ENCODE measurements at places on chromosomes 4 and X. TPM values are rescaled to one million over a fixed set of nuclear protein-coding genes. Genes with fewer than 3 reads are reported as not detected.
A peak's percentile ranks its signal among the peaks of the same experiment; 100 is the strongest.

DNA sequence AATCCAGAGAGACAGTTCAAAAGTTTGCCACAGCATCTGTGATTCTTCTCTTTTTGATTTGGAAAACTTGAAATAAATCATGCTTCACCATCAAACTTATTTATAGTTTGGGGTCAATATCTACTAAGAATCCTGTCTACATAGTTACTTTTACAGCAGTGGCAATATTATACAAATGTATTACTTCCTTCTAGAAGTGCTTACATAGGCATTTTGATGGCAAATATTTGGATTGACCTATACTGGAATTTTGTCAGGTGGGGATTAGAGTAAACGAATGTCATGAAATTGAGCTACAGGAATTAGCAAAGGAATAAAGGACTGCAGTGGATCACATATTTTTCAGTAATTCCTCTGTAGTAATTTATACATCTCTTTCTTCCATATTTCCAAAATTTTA, 1885.5 kb upstream of the ADGRL3 start:
- no peaks in the 10 kb centered on the region for H3K27me3 ChIP-seq
- no peak overlapping the region for H3K27ac ChIP-seq
- H3K4me1 ChIP-seq = no peaks in the 10 kb centered on the region
- no peak overlapping the region for H3K4me3 ChIP-seq

- no peak overlapping the region for H3K4me3 ChIP-seq
These were observed 1492.7 kb upstream of the IGFBP7 start for GRCh38 chr4:58602731-58603359.

DNA sequence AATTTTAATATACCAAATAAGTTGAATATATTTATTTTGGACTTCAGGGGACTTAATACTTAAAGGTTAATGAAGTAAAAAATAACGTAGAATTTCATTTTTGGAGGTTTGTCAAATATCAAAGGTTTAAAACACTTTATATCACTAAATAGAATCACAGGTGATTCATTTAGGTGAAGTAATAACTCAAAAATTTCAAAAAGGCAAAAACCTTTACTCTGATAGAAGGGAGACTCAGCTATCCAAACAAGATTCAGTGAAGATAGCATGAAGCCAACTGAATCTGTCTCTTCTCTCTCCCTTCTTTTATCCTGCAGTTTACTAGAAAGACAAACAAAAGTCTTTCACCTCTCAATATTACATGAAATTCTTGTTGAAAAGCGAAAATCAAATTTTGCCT, 110.2 kb upstream of the CYSLTR1 start:
- no peak for DNase-seq
- no peaks in the 10 kb centered on the region for H3K4me1 ChIP-seq
- no peak overlapping the region for H3K4me3 ChIP-seq
- no peaks in the 10 kb centered on the region for H3K27me3 ChIP-seq
- no peak overlapping the region for H3K27ac ChIP-seq

DNA sequence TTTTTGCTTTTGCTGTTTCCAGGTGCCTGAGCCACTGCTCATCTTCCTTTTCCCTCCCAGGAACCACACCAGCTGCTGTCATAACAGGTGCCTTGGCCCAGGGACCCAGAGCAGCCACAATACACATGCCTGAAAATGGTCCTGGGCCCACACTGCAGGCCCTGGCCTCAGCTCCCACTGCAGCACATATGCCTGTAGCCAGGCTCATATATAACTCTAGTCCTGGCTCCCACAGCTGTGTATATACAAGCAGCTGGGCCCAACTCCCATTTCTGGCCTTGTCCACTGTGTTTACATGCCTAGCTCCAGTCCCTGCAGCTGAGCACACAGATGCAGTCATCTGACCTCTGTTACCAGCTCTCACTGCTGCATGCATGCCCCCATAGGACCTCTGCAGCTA, 930.5 kb downstream of the ADGRL3 start:
- H3K27me3 ChIP-seq = no peaks in the 10 kb centered on the region
- no peak overlapping the region for H3K27ac ChIP-seq
- H3K36me3 ChIP-seq = no peaks in the 10 kb centered on the region
- H3K4me1 ChIP-seq = peaks cover 16% of the 10 kb centered on the region

GRCh38 chrX:143648705-143649104, 12.8 kb upstream of the SLITRK4 start:
- no peaks in the 10 kb centered on the region for H3K27me3 ChIP-seq
- no peak overlapping the region for H3K27ac ChIP-seq
- DNase-seq = no peak
- H3K4me1 ChIP-seq = no peaks in the 10 kb centered on the region
- H3K4me3 ChIP-seq = no peak overlapping the region

DNA sequence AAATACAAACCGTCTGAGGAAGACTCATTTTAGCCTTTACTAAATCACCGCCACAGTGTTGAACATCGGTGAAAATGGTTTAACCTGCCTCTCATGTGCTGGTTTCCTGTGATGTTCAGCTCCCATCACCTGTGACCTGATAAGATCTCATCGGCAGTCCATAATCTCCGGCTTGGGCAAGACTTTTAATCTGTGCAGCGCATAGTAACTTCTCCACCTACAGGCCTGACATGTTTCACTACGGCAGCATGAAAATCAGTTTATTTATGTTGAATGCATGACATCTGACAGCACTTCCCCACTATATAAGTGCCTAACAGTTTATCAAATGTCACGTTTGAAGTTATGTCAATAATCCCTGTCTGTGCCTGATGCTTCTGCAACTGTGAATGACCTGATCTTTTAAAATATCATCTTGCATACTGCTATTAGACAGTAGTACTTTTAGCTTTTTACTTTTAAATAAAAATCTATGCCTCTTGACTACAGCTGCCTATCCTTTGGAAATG, 1919.8 kb upstream of the AGA start:
- no peak for DNase-seq
- H3K27me3 ChIP-seq = no peaks in the 10 kb centered on the region
- no peak overlapping the region for H3K4me3 ChIP-seq
- H3K4me1 ChIP-seq = no peaks in the 10 kb centered on the region
- no peak overlapping the region for H3K27ac ChIP-seq
- H3K36me3 ChIP-seq = no peaks in the 10 kb centered on the region

FAM184B gene
- total RNA-seq = not detected

GRCh38 chr4:13162886-13163285, 321.3 kb downstream of the RAB28 start:
- H3K27me3 ChIP-seq = no peaks in the 10 kb centered on the region
- no peak overlapping the region for H3K4me3 ChIP-seq
- H3K4me1 ChIP-seq = no peaks in the 10 kb centered on the region
- DNase-seq = peak; percentile 22
- H3K27ac ChIP-seq = no peak overlapping the region

DNA sequence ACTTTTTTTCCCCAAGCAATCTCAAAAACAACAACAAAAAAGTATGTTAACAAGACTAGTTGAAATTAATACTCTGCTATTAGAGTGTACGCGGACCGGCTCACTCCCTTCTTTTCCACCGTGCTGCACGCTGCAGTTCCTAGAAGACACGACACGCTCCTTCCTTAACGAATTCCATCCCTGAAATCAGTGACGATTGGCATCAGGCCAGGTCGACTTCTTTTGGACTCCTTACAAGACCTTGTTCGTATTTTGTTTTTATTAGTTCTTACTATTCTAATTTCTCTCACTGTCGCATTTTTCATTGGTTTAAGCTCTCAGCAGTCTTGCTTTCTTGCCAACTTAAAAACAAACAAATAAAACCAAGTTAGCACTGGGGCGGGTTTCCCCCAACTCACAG, 175.8 kb upstream of the PITX2 start:
- no peak overlapping the region for H3K4me3 ChIP-seq
- no peaks in the 10 kb centered on the region for H3K4me1 ChIP-seq
- H3K27me3 ChIP-seq = no peaks in the 10 kb centered on the region
- H3K36me3 ChIP-seq = no peaks in the 10 kb centered on the region

DNA sequence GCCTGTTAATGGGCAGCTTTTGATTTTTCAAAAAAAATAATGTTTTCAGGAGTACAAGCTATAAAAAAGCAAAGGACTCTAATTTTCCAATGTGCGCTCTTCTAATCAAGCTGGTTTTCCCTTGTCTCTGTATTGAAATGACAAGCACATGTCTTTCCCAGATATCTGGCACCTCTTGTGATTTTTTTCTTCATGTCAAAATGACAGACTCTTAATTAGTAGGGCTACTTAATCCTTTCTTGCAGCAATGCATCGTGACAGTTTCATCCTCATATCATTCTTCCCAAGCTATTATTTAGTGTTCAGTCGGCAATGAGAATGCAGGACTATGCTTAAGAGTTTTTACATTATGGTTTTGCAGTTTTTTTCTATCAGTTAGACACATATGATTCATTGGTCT, 139.5 kb downstream of the MAGEC1 start:
- H3K4me3 ChIP-seq = no peak overlapping the region
- H3K36me3 ChIP-seq = no peaks in the 10 kb centered on the region
- no peaks in the 10 kb centered on the region for H3K27me3 ChIP-seq
- no peak overlapping the region for H3K27ac ChIP-seq

PDK3 gene
- total RNA-seq = 55.0 TPM

MAGED1 gene
- total RNA-seq = 319 TPM

KLB gene
- not detected for total RNA-seq

ADAMTS3 gene
- 14.7 TPM for total RNA-seq

DNA sequence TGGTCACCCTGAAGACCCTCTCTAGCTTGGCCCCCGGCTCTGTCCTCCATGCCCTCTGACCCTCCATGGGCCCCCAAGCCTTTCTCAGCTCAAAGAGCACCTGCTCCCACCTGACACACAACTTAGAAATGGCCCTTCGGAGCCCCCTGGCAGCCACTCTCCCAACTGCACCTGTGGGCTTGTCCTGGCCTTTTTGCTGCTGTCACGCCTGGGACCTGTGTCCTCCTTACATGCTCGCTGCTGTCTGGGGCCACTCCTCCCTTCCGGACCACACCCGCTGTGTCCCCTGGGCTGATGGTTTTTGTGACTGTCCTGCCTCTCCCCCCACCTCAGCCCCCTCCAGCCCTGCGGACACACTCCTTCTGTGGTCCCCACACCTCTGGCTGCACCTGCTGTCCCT, 106.2 kb upstream of the AFAP1 start:
- H3K27me3 ChIP-seq = no peaks in the 10 kb centered on the region

DNA sequence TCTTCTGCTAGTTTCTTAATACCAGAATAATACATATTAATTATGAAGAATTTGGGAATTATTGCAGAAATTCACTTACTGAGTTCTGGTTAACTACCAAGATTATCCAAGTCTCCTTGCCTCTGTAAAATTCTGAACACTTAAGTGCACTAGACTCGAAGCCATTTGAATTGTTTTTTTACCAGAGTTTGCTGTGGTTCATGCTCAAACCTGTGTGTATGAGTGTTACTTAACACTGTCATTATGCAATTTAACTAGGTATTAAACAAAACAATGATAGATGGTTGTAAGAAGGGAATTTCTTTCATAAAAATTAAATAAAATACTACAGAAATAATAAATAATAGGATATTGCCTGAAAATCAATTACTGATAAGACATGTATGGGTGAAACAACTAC, 145.6 kb upstream of the FAT4 start:
- H3K4me3 ChIP-seq = no peak overlapping the region
- H3K4me1 ChIP-seq = no peaks in the 10 kb centered on the region
- no peaks in the 10 kb centered on the region for H3K27me3 ChIP-seq
- no peak for DNase-seq
- no peak overlapping the region for H3K27ac ChIP-seq

GRCh38 chr4:89007338-89007939, 49.5 kb downstream of the FAM13A start:
- H3K27me3 ChIP-seq = no peaks in the 10 kb centered on the region
- H3K4me3 ChIP-seq = no peak overlapping the region
- H3K36me3 ChIP-seq = peaks cover 15% of the 10 kb centered on the region
- DNase-seq = no peak
- peaks cover 4% of the 10 kb centered on the region for H3K4me1 ChIP-seq

- H3K27me3 ChIP-seq = no peaks in the 10 kb centered on the region
- DNase-seq = no peak
- H3K36me3 ChIP-seq = no peaks in the 10 kb centered on the region
- H3K4me1 ChIP-seq = no peaks in the 10 kb centered on the region
- no peak overlapping the region for H3K4me3 ChIP-seq
These were observed 30.4 kb downstream of the KIT start for GRCh38 chr4:54687887-54688841.

DNA sequence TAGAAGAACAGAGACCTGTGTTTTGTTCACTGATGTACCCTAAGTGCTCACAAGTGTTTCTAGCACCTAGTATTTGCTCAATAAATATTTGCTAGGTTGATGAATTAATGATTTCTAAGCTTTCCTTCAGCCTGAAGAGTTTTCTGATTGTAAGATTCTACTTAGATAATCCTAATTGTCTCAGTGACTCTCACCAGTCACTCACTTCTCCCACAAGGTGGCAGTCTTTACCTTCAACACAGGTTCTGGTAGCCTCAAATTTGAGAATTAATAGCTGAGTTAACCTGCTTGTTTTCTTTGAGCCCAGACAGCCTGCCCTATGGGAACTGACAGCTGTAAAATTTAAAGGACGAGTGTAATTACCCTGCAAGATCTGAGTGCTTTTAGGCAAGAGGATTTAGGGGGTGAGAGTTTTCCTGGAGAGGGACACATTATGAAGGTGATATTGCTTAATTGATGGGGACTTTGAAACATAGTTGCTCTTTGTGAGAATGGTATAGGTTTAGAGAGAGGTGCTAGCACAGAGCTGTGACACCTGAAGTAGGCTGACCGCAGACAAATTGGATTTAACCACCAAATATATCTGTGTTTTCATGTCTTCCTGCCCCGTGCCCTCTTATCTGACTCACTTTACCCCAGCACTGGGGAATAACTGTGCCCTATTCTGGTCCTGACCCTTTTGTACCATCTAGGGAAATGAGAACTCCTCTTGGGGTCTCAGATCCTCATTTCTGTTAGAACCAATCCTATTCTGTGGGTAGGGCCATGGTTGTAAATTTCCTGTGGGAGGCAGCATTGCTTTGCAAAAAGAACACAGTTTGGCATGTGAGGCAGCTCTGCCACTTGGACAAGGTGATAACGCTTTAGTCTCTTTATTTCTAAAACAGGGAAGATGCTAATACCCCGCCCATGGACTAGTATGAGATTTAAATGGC, 27.7 kb downstream of the CD38 start:
- H3K27ac ChIP-seq = no peak overlapping the region
- H3K27me3 ChIP-seq = no peaks in the 10 kb centered on the region
- H3K4me1 ChIP-seq = no peaks in the 10 kb centered on the region
- H3K4me3 ChIP-seq = no peak overlapping the region

DNA sequence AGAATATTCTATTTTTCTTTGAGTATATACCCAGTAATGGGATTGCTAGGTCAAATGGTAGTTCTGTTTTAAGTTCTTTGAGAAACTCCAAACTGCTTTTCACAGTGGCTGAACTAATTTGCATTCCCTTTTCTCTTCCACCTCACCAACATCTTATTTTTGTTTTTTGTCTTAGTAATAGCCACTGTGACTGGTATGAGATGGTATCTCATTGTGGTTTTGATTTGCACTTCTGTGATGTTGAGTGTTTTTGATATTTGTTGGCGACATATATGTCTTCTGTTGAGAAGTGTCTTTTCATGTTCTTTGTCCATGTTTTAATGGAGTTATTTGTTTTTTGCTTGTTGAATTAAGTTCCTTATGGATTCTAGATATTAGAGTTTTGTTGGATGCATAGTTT, 24.4 kb downstream of the AIMP1 start:
- H3K36me3 ChIP-seq = peaks cover 18% of the 10 kb centered on the region
- no peak overlapping the region for H3K4me3 ChIP-seq
- H3K4me1 ChIP-seq = peaks cover 11% of the 10 kb centered on the region
- H3K27me3 ChIP-seq = no peaks in the 10 kb centered on the region
- no peak overlapping the region for H3K27ac ChIP-seq

GRCh38 chr4:187999406-187999932, 3.9 kb downstream of the ZFP42 start:
- H3K27me3 ChIP-seq = peaks cover 11% of the 10 kb centered on the region
- H3K27ac ChIP-seq = no peak overlapping the region
- H3K4me3 ChIP-seq = no peak overlapping the region
- DNase-seq = no peak
